ENCODE measurements at places on chromosomes 6 and 20.

- DNase-seq, result no peak
Observed at GRCh38 chr6:51203504-51203903, 384.8 kb downstream of the TFAP2B start.

DNA sequence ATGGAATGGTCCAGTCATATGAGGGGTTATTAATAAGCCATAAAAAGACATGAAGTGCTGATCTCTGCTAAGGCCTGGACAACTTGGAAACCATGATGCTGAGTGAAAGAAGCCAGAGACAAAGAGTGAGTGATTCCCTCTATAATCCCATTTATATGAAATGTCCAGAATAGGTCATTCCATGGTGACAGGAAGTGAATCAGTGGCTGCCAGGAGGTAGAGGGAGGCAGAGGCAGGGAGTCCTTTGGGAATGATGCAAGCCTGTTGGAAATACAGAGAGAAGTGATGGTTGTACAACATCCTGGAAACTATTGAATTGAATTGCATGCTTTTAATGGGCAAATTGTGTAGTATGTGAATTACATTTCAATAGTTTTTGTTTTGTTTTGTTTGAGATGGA, 26.4 kb downstream of the ANKRD60 start:
- no peak for DNase-seq

GRCh38 chr20:57438552-57438951, 47.4 kb downstream of the RBM38 start:
- DNase-seq, result no peak

- no peak for DNase-seq
Observed at GRCh38 chr6:3292431-3293197, 33.9 kb downstream of the PSMG4 start.

DNA sequence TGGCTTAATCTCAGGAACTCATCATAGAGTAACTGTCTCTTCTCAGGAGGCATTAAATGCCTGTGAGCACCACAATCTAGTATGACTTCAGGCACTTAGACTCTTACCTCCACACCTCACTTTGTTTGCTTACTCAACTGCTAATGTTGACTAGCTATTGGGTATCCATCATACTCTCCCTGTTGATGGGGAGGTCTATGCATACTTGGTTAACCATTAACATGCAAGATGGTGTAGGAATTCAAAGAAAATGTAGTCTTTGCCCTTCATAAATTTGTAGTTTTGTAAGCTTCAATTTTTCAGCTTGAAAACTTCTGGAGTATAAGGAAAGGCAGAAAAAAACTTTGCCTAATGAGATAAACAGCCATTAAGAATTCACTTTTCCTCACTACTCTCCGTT, 501.0 kb upstream of the MARCKS start:
- no peak for DNase-seq

- DNase-seq, result no peak
Observed at GRCh38 chr6:128271527-128271926, 248.9 kb downstream of the PTPRK start.

DNA sequence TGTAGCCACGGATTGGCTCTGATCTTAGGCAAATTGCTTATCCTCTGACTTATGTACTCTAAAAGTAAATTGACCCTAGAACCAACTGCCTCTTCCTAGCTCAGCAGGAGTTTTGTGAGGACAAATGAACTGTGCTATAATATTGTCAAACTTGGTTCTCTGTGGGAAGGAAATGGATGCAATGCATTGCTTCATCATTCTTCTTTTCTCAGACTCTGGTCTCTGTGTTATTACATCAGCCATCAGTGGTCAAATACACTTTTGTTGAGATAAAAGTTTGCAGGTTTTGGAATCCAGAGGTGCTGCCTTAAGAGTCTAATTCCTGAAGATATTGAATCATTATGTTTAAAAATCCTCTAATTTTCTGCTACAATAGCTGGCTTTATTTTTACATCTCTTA, 64.9 kb downstream of the SLC24A3 start:
- peak; percentile 6 for DNase-seq

DNA sequence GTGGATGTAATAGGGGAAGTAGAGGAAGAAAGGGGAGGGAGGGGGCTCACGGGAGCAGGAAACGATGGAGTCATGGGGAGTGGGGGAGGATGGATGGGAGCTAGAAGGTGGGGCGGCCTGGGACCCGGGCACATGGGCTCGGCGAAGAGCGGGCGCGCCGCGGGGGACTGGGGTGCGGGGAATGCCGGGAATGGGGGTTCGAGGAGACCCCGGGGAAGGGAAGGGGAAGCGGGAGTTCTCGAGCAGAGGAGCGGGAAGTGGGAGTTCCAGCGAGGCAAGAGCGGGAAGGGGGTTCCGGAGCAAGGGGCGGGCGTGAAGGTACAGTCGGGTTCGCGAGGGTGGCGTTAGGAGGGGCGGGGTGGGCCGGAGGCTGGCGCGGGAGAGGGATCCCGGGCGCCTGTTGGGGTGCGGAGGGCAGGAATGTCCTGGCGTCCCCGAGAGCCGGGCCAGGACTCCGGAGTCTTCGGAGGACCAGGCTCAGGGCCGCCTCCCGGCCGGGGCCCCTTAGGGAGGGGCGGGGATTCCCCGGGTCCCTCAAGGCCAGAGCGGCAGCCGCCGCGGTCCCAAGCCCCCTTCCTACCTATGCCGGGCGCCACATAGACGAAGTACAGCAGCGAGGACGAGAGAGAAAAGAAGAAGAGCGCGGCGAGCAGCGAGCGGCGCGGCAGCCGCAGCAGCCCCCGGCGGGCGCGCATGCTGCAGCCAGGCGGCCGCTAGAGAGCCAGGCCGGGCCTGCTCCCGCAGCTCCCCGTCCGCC, 504 bp downstream of the B4GALT5 start:
- peak; percentile 44 for DNase-seq

GRCh38 chr6:105799056-105799455, 287.1 kb upstream of the PRDM1 start:
- peak; percentile 62 for DNase-seq

- no peak for DNase-seq
Observed at GRCh38 chr6:107612762-107613415, 123.0 kb downstream of the SOBP start.

DNA sequence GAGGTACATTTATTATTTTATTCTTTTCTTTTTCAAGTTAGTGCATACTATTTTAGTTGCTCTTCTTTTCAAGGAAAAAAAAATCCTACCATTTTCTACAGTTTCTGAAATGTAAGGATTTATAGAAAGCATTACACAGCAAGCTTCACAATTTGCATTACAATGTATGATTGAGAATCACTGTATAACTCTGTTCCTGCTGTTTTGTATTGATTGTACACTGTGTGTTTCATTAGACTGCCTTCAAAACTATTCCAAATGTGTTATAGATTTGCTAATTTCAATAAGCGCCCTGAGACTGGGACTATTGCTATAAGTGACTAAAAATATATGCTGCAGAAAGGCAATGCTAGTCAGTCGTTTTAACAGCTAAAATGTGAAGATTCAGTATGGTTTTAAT, 479.7 kb upstream of the EYS start:
- DNase-seq, result no peak

GRCh38 chr6:56904068-56904467, 50.8 kb upstream of the BEND6 start:
- DNase-seq, result no peak

DNA sequence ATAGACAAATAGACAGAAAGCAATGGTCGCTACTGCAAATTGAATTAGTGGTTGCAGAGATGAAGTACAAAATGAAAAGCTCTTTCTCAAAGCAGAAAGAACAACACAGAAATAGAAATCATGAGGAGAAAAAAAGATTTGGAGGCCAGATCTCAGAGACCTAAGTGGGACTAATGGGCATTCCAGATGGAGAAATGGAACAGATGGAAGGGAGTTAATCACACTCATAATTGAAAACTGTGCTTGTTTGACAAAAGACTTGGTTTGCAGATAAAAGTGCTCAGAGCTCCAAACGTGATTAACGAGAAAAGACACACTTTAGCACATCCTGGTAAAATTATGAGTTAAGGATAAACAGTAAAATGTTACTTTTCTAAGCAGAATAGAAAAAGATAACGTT, 58.1 kb upstream of the SNRPB2 start:
- no peak for DNase-seq

DNA sequence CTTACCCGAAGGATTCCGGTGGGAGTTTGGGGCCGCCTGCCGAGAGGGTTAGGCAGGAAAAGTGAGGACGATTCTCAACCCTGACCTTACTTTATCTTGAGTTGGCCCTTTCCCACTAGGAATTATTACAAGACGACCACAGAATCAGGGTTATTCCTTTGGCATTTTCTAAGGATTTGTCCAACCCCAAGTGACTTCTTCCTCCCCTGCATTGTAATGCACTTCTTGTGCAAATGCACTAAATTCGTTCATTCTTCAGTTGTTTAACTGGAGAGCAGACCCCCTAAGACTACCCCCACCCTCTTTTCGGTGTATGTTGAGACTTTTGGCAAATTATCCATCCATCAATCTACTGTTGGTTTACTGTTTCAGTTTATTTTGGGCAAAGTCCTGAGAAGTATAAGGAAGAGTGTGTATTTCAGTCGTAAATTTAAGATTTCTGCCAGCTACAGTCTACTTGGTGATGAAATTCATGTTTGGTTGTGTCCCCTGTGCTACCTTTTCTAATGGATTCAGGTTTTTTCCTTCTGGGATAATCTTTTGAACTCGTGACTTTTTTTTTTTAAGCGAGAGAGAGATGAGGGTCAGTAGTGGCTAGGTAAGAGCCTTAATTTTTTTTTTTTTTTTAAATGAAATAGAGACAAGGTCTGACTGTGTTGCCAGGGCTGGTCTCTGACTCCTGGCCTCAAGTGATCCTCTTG, 611 bp upstream of the TMEM217 start:
- DNase-seq, result no peak

GRCh38 chr20:48942730-48943129, 21.2 kb downstream of the ARFGEF2 start:
- DNase-seq, result no peak

DNA sequence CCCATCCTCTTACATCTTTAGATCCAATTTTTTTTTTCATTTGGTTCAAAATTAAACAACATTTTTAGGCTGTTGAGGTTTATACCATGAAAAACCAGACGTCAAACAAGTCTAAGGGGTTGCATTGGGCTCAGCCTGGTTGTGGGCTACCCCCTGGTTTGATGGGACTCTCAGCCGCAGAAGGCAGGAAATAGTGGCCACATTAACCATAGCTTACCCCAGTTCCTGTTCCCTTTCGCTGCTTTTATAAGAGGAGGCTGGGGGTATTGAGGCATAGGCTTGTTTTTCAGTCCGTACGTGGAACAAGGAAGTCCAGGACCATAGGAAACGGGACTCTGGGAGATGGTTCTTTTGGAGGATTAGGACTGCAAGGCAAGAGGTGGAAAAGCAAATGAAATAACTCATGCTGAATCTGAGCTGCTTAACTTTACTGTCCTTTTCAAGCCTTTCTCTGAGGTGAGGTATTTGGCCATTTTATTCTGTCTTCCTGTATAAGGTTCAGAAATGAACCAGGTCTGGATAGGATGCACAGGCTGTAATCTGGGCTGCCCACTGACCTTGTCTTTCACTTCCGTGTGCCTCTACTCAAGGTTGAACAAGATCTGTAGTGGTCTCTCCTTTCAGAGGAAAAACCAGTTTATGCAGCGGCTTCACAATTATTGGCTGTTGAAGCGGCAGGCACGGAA, 7.7 kb downstream of the BRPF3 start:
- DNase-seq, result peak; percentile 14

GRCh38 chr20:51529081-51529681, 13.3 kb downstream of the NFATC2 start:
- DNase-seq, result no peak

DNA sequence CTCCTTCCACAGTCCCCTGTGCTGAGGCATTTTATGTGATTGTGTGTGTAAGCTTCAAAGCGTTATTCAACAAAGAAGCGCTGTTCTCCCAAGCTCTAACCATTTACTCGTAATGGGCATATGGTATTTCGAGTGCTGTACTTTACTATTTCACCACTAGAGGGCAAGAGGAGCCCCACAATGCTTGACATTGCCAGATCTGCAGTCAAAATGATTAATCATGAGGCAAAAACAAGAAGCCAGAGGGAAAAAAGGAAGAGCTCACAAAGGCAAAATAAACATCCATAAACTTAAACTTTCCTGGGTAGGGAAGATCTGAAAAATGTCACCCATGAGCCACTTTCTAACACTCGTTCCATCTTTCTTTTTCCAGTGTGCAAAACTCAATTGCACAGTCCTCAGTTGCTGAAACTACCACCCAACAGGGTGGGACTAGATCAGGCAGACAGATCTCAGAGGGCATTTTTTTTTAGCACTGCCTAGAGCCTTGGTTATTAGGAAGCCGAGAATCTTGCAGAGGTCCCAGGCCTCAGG, 215.0 kb upstream of the PLCB4 start:
- DNase-seq, result peak; percentile 72

DNA sequence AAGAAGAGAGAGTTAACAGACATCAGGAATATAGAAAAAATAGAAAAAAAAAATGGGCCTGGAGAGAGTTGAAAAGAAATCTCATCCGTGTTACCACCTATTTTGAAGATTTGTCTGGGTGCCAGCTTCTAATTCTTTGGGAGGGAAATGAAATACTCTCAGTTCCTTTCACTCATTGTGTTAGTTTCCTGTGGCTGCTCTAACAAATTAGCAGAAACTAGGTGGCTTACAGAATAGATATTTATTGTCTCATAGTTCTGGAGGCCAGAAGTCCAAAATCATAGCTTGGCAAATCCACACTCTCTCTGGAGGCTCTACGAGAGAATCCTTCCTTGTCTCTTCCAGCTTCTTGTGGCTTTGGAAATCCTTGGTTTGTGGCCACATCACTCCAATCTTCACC, 225.1 kb upstream of the BTBD3 start:
- no peak for DNase-seq

GRCh38 chr20:41154436-41155176, 17.3 kb downstream of the PLCG1 start:
- DNase-seq, result no peak

GRCh38 chr20:64112691-64113443, 5.5 kb upstream of the NPBWR2 start:
- DNase-seq, result no peak

DNA sequence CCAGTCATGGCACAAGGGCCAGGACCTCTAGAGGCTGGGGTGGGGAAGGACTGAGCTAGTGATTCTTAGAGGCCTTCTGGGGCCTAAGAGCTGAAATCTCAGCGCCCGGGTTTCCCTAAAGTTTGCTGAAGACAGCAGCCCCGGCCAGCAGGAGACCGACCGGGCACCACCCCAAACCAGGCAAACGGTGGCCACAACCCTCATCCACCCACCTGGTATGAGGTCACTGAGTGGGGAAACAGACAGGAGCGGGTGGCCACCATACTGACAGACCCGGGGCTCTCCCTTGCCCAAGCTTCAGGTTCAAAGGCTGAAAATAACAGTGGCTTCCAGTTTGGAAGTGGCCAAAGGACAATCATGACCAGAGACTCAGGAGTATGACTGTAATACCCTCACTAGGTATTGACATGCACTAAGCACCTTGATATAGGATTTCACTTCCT, 35.0 kb upstream of the ID1 start:
- peak; percentile 57 for DNase-seq

GRCh38 chr20:15289337-15289736, 951.9 kb upstream of the FLRT3 start:
- no peak for DNase-seq
